ENCODE measurements at places on chromosomes 7 and 10. TPM values are rescaled to one million over a fixed set of nuclear protein-coding genes. Genes with fewer than 3 reads are reported as not detected.
A peak's percentile ranks its signal among the peaks of the same experiment; 100 is the strongest.

DNA sequence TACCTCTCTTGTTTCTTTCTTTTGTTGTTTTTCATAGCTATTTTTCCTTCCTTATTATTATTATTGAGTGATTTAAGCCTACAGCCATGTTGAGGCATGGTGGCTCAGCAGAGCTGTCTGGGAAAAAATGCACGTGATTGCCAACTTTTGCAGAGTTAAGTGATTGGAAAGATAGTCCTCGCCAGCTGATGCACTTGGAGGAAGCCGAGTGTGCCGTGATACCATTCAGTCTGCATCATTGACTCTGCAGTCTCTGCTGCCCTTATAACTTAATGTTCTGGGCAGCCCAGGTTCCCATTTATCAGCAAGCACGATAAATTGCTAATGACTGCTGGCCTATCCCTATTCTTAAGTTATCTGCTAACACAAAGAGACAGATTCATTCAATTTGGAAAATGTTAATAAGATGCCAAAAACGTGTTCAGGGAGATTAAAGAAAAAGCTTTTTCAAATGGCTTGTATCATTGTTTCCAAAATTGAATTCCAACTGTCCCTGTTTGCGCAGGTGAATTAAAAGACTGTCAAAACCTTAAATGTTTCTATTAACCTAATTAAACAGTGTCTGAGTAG is 232.9 kb upstream of the NPY start:
- no peak for DNase-seq

DNA sequence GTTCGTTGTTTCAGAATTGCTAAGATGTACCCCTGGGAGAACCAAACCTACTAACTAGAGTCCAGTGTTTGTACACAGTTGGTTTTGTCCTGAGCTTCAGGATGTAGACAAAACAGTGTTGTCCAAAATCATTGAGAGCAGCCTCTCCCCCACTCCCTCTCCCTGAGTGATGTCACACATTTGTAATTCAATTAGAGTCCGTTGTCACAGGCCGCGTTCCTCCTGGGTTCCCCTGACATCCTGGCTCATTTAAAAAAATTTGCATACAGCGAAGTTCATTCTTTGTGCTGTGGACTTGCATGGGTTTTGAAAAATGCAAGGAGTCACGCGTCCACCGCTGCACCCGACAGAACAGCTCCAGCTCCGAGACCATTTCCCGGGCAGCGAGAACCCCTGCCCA is 10.3 kb downstream of the GRIFIN start:
- no peak for DNase-seq

- DNase-seq: no peak
Measured at GRCh38 chr10:43259213-43259991, 7.5 kb downstream of the RASGEF1A start.

GRCh38 chr7:140016540-140016939 is 46.2 kb downstream of the PARP12 start:
- DNase-seq: no peak

DNA sequence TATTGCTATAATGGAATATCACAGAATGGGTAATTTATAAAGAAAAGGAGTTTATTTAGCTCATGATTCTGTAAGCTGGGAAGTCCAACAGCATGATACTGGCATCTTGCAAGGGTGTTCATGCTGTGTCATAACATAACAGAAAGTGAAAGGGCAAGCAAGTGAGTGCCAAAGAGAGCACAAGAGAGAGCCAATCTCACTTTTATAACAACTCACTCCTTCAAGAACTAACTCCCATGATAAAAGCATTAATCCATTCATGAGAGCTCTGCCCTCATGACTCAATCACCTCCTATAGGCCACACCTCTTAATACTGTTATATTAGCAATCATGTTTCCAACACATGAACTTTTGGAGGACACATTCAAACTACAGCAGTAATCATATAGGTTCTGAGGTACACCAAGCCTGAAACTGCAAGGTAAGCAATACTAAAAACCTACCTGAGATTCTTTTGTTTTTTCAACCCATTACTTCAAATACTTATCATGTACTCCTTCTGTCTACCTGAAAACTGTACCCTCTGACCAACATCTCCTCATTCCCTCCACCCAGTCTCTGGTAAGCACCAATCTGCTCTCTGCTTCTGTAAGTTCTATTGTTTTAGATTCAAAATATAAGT is 219.7 kb downstream of the MTERF1 start:
- no peak for DNase-seq

GRCh38 chr10:116099023-116099420 is 174.0 kb downstream of the GFRA1 start:
- no peak for DNase-seq

GRCh38 chr7:37432281-37432920 is 16.3 kb downstream of the ELMO1 start:
- DNase-seq: no peak

GPR15LG gene
- not detected for polyA plus RNA-seq

NFE2L3 gene
- 0.70 TPM for polyA plus RNA-seq

DNA sequence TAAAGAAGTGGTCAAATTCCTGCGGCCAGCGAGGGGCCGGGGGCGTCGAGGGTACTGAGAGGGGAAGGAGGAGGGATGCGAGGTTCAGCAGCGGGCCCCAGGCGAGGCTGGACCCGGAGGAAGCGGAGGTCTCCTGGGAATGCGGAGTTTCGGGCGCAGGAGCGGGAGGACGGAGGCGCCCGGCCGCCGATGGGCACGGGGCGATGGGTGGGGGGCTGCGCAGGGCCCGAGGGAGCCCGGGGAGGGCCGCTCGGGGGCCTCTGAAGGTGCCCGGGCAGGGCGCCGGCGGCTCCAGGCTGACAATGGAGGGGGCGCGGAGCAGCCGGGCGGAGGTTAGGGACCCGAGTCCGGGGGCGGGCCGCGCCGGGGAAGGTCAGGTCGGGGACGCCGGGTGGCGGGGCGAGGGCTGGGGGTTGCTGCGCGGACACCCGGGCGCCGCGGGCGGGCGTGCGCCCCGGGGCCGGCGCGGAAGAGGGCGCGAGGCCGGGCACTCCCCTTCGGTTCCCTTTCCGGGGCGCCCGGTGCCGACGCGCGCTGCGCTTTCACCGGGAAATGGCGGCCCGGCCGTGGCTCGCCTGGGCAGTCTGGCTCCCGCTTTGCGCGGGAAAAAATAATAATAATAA is 683 bp downstream of the MACROH2A2 start:
- DNase-seq: no peak

- peak; percentile 42 for DNase-seq
Measured at GRCh38 chr7:159112136-159113011, 32.3 kb downstream of the VIPR2 start.

DNA sequence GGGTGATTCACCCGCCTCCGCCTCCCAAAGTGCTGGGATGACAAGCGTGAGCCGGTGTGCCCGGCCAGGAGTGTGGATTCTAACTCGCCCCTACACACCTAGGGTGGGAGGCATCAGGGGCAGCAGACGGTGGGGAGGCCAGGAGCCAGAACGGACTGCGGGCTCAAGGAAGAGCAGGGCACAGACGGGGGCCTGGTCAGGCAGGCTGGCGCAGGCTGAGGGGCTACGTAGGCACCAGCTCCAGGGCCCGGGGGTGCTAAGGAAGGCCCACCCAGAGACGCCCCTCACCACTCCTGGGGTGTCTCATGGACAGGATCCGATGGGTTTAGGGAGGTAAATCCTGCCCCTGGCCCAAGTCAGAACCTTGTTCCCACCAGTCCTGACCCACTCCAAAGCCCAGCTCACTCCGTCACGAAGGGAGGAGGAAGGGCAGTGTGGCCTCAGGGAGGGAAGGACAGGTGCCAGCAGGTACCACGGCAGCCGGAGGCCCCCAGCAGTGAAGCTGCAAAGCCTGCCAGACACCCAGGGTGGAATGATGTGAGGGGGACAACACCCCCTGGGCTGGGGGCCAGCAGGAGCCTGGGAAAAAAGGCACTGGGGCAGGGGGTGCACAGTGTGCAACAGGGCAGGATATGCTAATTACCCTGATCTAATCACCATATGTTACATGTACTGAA is 251.4 kb downstream of the MAD1L1 start:
- DNase-seq: peak; percentile 44

DNA sequence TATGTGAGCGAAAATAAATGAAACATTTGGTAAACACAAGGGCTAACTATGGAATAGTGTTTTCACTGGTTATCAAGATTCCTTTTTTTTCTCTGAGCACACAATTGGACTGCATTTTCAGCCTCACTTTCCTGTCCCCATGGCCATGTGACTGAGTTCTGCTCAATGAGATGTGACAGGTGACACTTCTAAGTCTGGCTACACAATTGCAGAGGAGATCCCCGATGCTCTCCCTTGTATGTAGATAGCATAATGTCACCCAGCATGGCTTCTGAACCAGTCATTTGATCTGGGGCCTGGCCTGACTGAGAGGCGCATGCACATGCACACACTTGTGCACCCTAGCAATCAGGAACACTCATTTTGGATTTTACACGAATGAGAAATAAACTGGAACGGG is 581.8 kb downstream of the GRID1 start:
- DNase-seq: no peak

DNA sequence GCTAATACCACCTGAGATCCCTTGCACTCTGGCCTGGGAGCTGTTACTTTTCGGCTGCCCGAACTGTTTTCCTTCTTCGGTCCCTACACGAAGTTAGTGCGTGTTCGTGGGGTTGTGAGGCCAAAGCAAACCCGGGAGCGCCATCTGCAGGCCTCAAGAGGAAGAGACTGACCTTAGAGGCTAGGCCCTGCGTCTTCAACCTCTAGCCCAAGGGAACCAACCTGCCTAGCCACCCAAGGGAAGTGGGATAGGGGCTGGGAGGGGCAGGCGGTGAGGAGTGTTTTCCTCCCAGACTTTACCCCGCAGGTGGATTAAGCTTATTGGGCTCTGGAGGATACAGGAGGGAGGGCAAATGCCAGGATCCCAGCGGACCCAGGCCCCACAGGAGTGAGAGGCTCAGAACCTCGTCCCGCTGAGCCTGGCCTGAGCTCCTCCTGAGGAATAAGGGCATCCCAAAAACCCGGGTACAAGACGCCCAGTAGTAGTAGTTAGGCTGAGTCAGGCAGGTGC is 1.7 kb upstream of the PAX2 start:
- no peak for DNase-seq

- DNase-seq: no peak
Measured at GRCh38 chr10:126551202-126551601, 119.3 kb downstream of the C10orf90 start.

MDFIC gene
- 7.1 TPM for polyA plus RNA-seq

DNA sequence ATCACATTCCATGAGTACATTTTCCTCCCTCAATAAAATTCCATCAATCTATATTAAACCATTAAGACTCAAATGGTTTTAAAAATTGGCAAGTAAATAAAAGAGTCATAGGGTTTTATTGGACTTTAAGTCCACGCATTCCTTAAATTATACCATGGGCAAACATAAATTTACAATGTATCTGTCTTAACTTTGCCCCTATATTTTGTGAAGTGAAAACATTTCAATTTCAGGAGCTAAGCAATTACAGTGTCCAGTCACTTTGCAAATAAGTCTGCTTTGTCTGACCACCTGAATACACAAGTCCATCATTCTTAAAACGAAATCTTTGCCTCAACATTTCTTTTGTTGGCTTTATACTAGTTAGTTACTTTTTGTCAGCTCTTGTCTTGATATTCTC is 197.5 kb upstream of the SEMA3D start:
- no peak for DNase-seq

DNA sequence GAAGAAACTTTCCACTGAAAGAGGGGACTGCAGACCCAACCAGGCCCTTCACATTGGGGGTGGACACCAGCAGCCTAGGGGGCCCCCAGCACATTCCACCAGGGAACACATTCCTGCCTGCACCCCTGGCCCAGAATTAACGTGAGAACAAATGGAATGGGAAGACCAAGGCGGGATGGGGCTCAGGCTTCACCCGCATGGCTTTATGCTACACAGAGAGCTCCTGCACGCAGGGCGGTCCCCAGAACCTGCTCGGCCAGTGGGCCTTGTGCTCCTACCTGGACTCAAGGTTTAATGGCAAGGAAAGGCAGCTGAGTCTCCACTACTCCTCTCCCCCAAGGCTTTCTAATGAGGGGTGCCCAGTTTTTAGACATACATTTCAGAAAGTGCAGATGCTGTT is 146.3 kb upstream of the GPR26 start:
- no peak for DNase-seq

DNA sequence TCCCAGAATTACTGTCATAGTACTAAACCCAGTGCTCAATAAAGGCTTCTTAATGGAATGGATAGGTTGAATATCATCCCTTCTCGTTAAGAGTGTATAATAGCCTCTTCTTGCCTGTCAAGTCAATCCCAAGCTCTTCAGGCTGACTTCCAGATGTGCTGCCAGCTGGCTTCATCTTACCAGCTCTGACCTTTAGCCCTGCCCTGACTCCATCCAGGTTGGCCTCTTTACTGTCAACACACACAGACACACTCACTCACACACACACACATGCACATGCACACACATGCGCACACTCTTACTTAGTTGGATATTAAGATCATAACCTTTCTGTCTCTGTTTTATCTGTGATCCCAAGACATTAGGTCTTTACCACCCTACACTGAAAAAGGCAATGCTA is 49.1 kb downstream of the ASB4 start:
- DNase-seq: no peak

AKR1C8 gene
- not detected for polyA plus RNA-seq

- DNase-seq: no peak
Measured at GRCh38 chr10:101611096-101611905, 23.2 kb downstream of the DPCD start.

CDH23 gene
- polyA plus RNA-seq: 1.2 TPM

GRCh38 chr7:34806831-34807230 is 148.8 kb downstream of the NPSR1 start:
- no peak for DNase-seq

DNA sequence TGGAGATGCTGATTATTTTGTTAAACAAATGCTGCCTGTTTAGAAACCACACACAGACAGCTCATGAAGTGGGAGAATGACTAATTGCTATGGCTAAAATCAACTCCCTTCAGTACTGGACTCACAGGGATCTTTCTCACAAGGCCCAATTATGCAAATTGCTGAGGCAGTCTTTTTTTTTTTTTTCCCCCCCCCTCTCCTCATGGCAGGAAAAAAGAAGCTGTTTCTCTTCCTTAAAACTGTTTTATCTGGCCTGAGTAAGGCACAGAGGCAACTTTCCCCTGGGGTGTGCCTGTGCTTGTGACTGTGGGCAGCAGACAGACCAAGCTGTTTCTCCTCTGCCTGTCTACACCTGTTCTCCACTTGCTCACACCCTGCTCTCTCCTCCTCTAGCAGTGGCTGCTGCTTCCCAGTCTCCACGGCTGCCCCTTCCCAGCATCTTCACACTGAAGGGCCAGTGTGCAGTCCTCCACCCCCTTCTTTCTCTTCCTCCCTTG is 65.4 kb upstream of the STEAP1B start:
- DNase-seq: no peak

DNA sequence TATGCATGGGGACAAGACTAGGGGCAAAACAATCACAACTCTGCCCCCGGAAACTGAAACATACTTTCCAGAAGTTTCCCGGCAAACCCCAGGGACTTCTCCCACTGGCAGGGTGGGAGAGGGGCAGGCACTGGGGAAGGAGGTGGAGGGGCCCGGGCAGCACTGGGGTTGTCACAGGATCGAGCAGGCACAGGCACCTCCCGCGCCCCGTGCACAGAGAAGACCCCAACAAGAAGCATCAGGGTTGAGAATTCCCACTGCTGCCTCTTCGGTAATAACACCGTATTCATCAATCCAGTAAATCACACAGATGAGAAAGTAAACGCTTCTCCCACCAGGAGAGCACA is 490.5 kb downstream of the PTPRN2 start:
- DNase-seq: no peak

IL6 gene
- polyA plus RNA-seq: 0.91 TPM
